ENCODE measurements at places on chromosomes 7 and 10. TPM values are rescaled to one million over a fixed set of nuclear protein-coding genes. Genes with fewer than 3 reads are reported as not detected.

DNA sequence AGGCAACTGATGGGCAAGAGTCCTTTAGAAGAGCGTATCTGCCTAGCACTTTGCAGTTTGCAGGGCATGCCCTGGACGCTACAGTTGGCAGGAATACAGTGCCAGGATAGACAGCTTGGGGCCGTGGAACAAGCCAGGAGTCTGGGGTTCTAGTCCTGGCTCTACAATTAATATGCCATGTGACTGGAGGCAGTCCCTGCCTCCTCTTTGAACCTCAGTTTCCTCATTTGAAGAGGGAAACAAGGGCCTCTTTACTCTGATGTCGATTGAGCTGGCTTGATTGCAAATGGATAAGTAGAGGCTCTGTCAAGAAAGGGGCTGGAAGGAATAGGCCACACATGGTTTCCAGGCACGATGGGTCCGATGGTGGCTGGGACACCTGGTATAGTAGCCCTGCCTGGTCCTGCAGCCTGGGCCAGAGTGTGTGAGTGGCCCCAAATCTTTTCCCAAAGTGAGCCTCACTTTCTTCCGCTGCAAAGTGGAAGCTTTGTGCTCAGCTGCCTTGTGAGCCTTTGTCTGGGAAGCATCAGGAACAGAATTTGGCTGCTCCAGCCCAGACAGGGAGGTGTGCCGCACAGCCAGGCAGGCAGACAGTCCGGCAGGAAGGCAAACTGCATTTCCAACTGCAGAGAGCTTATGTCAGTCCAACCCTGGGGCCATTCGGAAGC, 111.4 kb upstream of the PPIF start:
- no peak overlapping the region for H3K27ac ChIP-seq
- no peaks in the 10 kb centered on the region for H3K36me3 ChIP-seq
- H3K4me3 ChIP-seq = no peak overlapping the region
- no peak for DNase-seq
- H3K4me1 ChIP-seq = peaks cover 16% of the 10 kb centered on the region

DNA sequence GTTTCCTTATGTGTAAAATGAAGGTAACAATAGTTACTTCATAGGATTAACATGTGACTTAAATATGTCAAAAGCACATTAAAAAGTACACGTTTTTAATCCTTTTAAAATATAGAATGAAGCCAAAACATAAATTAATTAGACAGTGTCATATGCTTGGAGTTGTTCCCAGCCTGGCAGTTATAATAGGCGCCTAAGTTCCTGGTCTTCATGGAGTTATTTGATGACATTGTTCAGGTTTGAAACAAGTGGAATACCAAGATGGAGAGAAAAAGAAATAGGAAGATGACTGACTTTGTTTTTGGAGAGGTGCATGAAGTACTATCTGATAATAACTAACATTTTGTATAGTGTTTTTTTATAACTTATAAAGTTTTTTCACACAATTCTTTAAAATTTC, 67.3 kb downstream of the ZNRF2 start:
- no peak overlapping the region for H3K4me3 ChIP-seq
- H3K27me3 ChIP-seq = no peaks in the 10 kb centered on the region
- H3K4me1 ChIP-seq = peaks cover 40% of the 10 kb centered on the region
- H3K36me3 ChIP-seq = peaks cover 2% of the 10 kb centered on the region
- no peak overlapping the region for H3K27ac ChIP-seq

Gene MRLN
- total RNA-seq = not detected

Gene CCDC172
- total RNA-seq = not detected

GRCh38 chr10:21831986-21832820, 171.3 kb downstream of the DNAJC1 start:
- no peak for DNase-seq
- H3K27ac ChIP-seq = no peak overlapping the region
- no peaks in the 10 kb centered on the region for H3K27me3 ChIP-seq

DNA sequence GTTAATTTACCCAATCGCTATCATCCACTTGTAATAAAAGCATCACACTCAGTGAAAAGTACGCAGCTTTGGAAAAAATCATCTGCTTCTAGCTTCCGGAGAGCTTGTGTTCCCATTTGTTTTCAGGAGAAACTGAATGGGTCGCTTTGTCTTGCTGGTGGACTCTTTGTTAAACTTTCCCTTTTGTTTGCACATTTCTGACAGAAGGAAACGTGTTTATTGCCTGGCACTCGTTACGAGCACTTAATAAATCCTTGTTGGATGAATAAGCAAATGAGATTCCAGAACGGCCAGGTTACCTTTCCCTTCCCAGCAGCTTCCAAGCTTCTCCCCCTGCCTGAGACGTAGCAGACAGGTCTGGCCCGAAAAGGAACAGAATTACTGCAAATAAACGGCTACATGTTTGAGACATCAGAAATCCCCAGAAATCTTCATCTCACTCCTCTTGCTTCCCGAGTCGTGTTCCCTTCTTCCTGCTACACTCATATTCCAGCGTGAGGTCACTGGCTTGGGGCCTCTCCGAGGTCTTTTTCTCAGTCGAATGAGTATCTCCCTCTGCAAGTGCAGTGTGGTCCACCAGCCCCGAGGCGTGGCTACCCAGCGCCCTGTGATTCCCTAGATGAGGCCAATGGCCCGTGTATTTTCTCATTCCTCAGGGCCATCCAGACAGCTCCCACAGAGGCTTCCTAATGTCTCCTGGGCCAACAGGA, 167.2 kb downstream of the FRMD4A start:
- DNase-seq = no peak
- no peak overlapping the region for H3K4me3 ChIP-seq
- no peaks in the 10 kb centered on the region for H3K4me1 ChIP-seq
- H3K27me3 ChIP-seq = peaks cover 24% of the 10 kb centered on the region
- H3K36me3 ChIP-seq = no peaks in the 10 kb centered on the region

Data from activated CD8-positive, alpha-beta memory T cell treated with anti-CD3 and anti-CD28 coated beads, Interleukin-2, amount 10 ng/mL, durations not matched to agents 7 days and 5 days (primary cell).